ENCODE measurements at places on chromosomes 12 and 14.

DNA sequence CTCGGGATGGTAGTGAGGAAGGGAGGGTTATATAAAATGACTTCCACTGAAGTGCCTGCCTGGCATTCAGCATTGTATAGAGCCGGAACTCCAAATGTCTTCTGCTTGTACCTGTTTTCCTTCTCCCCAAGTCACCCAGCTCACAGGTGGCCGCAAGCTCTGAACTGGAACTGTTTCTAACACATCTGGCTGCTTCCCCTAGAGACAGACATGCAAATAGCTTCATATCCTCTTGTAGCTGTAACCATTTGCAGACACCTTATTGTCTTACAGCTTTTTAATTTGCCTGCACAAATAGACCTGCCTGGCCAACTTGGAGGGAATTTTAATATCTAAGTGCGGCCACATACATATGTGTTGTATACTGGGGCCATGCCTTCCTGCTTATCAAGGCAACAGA, 126.0 kb downstream of the CHST11 start:
- DNase-seq, result no peak

GRCh38 chr12:15276088-15276698, 46.1 kb upstream of the PTPRO start:
- peak; percentile 13 for DNase-seq

DNA sequence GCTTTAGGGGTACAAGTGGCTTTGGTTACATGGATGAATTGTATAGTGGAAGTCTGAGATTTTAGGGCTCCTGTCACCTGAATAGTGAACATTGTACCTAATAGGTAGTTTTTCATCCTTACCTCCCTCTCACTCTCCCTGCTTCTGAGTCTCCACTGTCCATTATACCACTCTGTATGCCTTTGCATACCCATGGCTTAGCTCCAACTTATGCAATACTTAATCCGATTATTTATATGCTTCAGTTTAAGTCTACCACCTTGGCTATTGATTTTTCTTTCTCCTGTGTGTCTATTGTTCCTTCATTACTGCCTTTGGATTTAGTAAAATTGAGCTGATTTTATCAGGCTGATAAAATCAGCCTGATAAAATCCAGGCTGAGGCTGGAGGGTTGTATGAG, 30.5 kb upstream of the C12orf71 start:
- DNase-seq, result no peak

- no peak for DNase-seq
Measured at GRCh38 chr12:24200010-24200409, 250.5 kb upstream of the SOX5 start.

DNA sequence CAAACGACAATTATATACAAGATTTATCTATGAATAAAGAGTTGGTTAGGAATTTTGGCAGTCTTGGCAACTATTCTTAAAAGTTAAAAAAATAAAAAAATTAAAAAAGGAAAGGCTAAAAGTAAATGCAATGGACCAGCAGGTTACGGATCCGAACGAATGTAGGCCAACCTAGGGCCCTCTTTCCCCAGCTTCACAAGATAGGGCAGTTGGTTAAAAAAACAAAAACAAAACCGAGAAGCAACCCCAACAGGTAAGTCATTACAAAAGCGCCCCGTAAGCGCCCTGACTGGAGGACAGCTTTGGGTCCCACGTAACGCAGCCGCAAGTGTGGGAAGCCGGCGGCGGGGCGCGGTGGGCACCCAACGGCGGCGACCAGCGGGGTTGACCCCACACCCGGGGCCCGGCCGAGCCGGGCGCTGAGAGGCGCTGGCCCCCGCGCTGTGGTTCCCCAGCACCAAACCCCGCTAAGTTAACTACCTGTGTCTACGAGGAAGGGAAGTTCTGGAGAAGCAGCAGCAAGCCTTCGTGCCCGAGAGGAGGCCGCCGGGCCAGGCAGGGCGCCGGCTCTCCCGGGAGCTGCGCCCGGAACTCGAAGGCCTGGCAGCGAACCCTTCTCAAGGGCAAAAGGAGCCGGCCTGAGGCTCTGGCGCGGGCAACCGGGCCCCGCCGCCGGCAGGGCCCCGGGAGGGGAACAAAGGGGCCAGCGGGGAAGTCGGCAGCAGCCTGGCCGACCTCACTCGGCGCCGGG, 882 bp downstream of the HECTD1 start:
- DNase-seq, result no peak

DNA sequence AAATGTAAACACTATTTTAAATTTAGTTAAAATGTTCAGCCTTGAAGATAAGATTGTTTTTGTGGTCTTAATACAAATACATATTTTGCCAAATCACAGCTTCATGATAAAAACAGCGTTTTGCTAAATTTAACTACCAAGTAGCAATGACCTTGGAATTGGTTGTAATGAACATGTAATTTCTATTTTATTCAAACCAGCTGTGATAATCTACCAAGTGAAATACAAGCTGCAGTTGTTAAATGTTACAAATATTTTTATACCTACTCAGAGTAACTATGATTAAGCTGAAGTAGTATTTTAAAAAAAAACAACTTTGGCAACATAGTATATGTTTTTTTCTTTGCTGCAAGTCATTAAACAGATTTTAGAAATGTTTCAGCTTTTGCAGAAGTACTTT, 96.2 kb downstream of the CPSF2 start:
- no peak for DNase-seq

DNA sequence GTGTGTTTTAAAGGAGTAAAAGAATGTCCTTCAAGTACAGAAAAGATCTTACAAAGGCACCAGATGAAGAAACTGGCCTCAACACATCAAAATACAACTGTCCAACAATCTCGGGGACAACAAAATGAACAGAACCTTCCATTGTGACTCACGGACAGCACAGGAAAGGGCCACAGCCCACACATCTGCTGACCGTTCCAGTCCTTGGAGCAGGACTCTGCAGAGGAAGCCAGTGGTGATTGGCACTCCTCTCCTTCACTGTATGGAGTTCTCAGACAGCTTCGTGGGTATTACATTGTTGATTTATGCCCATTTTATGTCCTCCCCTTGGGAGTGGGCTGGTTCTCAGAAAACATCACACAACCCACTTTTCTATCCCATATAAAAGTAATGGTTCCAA, 32.5 kb upstream of the TC2N start:
- no peak for DNase-seq

DNA sequence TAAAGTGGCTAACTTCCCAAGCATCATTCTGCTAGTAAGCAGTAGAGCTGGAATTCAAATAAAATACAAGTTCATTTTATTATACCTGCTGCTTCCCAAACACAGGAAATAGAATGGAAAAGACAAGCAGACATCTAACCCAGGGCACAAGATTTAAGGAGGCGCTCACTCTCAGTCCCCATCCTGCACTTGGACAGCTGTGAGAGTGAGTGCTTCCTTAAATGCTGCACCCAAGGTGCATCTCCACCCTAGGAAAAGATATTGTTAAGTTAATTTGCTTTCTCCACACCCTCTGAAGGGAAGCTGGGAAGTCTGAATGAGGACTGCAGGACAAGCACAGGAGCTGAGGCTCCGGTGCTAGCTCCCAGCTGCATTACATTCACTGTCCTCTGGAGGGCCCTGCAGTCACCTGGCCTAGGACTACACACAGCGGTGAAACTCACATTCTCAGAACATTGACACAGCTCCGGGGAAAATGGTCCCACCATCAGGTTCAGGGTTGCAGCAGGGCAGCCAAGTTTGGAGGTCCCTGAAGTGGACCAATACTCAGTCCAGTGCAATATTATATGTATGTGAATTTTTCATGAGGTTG, 14.2 kb downstream of the HEBP1 start:
- no peak for DNase-seq

DNA sequence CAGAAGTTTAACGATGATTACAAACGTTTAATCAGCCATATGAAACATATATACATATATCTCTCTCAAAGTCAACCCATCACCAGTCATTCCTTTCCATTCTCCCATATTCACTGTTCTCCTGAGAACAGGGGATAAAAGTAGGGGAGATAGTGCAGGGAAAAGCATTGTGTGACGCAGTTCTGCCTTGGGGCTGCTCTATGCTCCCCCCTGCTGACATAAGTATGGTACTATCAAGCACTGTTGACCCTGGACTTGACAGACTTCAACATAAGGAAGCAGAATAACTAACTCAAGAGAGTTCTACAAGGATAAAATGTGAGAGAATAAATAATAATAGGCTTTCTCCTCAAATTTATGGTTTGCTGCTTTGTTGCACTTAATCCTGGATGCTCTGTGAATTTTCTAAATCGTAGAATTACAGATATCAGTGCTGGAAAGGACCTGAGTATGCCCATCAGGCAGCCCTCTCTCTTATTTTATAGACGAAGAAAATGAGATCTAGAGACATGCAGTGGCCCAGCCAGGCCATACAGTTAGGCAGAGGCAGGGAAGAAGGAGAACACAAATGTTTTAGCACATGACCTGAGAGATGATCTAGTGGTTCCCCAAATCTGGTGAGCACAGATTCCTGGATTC, 87.2 kb downstream of the SCN8A start:
- no peak for DNase-seq

DNA sequence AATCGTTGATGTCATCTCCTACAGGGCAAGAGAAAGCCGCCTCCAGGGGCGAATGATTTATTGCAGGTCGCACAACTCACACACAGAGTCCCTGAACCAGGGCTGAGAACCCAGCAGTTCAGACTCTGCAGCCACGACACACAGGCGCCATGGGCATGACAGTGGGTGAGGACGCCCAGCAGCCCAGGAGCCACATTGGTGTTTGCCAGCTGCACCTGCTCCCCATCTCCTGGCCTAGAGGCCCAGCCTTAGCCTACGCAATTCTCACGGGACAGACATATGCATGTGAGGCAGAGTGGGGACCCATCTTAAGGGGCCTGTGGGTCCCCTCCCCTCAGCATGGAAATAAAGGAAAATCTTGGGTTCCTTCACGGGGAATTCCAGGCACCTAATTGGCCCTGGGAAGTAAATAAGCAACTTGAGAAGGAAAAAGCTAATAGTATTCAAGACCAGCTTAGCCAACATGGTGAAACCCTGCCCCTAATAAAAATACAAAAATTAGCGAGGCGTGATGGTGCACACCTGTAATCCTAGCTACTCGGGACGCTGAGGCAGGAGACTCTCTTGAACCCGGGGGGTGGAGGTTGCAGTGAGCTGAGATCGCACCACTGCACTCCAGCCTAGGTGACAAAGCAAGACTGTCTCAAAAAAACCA, 69.3 kb downstream of the RIMBP2 start:
- DNase-seq, result no peak

DNA sequence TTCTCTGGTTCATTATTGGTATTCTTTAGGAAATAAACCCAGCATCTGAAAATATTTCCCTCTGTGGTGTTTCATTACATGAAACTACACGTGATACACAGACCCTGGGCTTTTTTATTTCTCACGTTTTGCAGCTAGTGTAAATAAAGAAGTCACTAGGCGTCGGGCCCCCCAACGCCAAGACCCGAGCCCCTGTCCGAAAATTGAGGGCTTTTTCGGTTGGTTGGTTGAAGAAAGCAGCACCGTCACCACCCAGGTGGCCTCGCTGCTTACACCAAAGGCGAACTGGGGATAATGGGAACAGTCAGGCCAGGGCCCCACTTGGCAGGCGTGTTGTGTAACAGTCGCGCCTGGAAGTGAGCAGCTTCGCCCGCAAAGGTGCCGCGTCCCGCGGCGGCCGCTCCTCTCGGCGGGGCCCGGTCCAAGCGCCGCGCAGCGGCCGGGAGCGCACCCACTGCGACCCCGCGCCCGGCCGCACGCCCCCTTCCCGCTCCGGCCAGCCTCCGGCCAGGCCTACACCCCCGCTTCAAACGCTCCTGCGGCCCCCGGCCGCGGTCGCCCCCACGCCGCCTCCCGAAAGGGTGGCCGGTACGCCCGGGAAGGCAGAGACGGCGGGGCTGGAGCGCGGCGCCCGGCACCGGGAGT, 1.2 kb downstream of the DUSP16 start:
- no peak for DNase-seq

GRCh38 chr12:42284157-42284556, 41.7 kb downstream of the ZCRB1 start:
- DNase-seq, result no peak

DNA sequence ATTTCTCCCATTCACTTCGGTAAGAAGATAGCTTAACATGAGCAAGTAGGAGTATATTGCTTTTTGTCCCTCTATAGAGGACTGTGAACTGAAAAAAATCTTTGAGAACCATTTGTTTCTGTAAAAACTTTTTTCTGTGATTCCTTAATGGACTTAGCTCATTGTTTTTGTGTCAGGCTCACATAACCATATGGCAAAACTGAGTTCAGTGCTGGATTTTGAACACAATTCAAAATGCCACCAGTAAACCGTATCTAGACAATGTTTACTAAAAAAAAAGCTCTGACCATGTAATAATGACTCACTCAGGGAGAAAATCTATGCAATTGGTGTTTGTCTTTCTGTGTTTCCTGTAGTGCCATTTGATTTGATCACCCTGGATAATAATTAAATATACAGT, 5.2 kb downstream of the TRHDE start:
- DNase-seq, result no peak

DNA sequence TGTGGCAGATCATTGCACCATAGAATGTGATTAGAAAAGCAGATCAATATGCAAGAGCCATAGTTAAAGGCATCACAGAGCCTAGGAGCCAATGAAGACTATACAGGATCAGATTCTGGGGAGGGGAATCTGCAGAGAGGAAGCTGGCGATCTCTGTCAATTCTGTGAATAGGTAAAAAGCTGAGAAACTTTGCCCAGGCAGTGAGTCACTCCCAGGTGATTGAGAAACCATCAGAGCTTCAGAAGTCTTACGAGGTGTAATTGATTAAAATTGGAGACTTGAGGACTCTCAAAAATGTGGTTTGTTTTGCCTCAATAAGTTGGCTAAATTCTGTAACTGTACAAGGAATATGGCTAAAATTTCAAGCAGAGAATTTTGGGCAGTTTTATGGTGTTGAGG, 41.7 kb upstream of the TSPAN11 start:
- no peak for DNase-seq

DNA sequence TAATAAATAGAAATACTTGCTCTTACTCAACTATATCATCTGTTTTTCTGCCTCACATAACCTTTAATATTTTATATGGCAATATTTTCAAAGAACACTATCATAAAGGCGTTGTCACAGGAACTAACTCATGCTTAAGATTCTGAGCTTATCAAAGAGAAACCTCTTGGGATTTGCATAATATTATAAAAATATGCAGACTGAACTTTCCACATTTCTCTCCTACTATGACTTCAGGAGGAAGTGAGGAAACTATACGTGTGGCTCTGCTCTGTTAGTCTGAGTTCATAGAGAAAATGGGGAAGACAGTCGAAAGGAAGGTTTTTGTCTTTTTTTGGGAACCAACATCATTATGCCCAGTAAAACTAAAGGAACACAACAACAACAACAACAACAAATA, 124.7 kb downstream of the GARIN6 start:
- DNase-seq, result no peak

Data from brain pericyte (primary cell).